Stimulated activated CD4-positive, alpha-beta T cell treated with anti-CD3 and anti-CD28 coated beads, Interleukin-12 subunit alpha, Interleukin-12 subunit beta, amount 100 ng/mL, for 24 hours (primary cell): ENCODE measurements at places on chromosomes 12 and 14.

- DNase-seq: no peak
These were observed 7.0 kb downstream of the AREL1 start for GRCh38 chr14:74705613-74706500.

DNA sequence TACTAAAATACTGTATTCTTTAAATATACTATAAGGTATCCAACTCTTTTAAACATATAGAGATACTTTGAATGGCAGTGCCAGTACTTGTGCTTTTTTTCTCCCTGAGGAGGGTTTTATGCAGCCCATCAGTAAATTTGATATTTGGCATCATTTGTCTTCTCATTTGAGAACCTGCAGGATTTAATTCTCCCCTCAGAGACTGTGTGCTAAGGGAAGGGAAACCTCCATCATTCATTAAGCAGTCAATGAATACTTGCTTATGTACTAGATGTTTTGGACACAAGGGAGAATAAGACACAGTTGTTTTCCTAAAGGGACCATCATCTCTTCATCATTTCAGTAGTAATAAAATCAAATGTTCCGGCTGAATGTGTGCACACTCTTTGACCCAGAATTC, 40.8 kb downstream of the FRS2 start:
- no peak for DNase-seq

GRCh38 chr14:82837611-82838140, 1304.0 kb upstream of the SEL1L start:
- no peak for DNase-seq

- no peak for DNase-seq
These were observed 5.4 kb upstream of the IPO8 start for GRCh38 chr12:30701056-30701455.

- DNase-seq: no peak
These were observed 166.7 kb downstream of the ALG10 start for GRCh38 chr12:34188974-34189373.

DNA sequence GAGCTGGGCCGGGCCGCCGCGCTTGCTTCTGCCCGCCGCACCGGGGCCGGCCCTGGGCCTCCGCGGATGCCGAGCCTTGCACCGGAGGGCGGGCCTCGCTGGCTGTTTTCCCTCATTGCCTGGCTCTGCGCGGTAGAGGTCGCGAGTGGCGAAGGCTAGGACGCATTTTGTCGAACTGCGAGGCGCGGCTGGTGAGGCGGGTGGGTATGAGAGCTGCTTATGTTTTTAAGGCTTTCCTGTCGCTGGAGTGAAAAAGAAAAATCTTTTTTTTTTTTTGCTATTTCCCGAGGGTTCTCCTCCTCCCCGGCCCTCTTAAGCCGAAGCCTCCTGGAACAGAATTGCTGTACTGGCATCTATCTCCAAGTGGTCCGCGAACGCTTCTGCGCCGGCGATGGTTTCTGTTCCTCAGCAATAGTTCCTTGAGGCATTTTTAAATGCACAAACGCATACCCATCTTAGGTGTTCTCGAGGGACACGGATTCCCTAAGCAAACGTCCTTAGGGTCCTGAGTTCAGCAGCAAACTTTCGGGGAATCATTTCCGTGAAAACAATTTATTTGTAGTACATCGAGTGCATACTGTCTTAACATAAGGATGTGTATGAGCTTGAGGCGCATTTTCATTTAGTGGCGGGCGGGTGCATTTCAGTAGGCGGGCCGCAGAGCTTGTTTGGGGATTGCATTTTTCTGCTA, 631 bp downstream of the RESF1 start:
- DNase-seq: peak; percentile 52

DNA sequence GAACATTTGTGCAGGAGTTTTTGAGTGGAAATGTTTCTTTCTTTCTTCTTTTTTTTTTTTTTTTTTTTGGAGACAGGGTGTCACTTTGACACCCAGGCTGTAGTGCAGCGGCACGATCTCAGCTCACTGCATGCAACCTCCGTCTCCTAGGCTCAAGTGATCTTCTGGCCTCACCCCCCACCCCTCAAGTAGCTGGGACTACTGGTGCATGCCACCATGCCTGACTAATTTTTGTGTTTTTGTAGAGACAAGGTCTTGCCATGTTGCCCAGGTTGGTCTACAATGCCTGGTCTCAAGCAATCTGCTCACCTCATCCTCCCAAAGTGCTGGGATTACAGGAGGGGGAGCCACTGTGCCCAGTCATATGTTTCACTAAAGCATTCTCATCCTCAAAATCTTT, 69.2 kb upstream of the BCAT1 start:
- DNase-seq: no peak

- DNase-seq: no peak
These were observed 57.2 kb upstream of the RIN3 start for GRCh38 chr14:92456215-92457015.

DNA sequence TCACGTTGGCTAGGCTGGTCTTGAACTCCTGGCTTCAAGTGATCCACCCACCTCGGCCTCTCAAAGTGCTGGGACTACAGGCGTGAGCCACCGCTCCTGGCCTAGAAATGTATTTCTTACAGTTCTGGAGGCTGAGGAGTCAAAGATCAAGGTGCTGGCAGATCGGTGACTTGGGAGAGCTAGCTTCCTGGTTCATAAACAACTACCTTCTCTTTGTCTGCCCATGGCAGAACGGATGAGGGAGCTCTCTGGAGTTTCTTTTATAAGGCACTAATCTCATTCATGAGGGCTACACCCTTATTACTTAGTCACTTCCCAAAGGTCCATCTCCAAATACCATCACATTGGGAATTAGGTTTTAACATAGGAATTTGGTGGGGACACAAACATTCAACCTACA, 38.9 kb downstream of the SLC17A8 start:
- DNase-seq: no peak

- DNase-seq: no peak
These were observed 54.7 kb downstream of the PLEKHG3 start for GRCh38 chr14:64758691-64759554.

- DNase-seq: no peak
These were observed 302.5 kb downstream of the ITPR2 start for GRCh38 chr12:26530461-26530860.

GRCh38 chr14:37406095-37406494, 189.0 kb downstream of the FOXA1 start:
- DNase-seq: no peak

DNA sequence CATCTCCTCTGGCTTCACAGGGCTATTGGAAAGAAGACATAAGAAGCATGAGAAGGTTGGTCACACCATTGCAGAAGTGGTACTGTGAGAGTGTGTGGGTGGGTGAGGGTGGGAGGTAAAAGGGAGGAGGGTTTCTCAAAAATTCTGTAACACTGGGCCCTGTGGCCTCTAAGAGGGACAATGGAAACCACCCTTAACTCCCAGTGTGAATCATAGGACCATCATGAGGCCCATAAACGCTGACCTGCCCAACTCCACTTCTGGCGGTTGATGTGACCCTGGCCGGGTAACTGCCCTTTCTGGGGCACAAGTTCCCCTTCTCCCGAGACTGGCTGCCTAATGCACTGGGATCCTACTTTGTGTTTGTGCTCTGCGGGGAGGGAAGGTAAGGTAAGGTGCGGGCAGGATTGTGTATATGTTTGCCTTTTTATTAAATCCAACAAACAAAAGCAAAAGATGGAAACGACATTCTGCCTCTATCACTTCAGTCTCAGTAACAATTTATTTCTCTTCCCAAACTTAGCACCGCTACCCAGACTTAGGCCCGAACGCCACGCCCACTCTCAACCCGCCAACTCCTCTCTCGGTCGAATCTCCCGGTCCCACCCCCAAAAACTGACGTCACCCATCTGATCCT, 551 bp downstream of the METTL1 start:
- DNase-seq: peak; percentile 83

DNA sequence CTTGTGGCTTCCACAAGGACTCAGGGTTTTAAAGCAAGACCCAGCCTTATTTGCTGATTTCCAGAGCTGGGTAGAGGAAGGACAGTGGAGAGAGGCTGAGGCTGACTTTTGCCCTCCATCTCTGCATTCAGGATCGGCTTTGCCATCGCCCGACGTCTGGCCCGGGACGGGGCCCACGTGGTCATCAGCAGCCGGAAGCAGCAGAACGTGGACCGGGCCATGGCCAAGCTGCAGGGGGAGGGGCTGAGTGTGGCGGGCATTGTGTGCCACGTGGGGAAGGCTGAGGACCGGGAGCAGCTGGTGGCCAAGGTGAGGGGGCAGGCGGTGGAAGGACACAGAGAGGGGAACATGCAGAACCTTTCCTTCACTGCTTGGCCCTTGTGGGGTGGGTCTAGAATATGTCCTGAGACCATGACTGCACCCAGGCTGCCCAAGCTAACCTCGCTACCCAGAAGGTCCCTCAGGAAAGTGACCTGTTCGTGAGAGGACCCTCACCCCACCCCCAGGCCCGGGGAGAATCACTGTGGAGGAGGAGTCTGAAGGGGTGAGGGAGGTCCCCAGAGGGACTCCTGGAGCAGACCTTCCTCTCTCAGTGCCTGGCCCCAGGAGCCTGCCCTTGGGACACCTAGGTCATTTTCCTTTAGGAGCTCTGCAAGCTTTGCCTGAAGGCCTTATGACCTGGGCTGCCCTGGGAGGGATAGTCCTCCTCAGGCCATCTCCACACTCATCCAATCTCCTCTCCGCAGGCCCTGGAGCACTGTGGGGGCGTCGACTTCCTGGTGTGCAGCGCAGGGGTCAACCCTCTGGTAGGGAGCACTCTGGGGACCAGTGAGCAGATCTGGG, 3.1 kb downstream of the DHRS2 start:
- no peak for DNase-seq

DNA sequence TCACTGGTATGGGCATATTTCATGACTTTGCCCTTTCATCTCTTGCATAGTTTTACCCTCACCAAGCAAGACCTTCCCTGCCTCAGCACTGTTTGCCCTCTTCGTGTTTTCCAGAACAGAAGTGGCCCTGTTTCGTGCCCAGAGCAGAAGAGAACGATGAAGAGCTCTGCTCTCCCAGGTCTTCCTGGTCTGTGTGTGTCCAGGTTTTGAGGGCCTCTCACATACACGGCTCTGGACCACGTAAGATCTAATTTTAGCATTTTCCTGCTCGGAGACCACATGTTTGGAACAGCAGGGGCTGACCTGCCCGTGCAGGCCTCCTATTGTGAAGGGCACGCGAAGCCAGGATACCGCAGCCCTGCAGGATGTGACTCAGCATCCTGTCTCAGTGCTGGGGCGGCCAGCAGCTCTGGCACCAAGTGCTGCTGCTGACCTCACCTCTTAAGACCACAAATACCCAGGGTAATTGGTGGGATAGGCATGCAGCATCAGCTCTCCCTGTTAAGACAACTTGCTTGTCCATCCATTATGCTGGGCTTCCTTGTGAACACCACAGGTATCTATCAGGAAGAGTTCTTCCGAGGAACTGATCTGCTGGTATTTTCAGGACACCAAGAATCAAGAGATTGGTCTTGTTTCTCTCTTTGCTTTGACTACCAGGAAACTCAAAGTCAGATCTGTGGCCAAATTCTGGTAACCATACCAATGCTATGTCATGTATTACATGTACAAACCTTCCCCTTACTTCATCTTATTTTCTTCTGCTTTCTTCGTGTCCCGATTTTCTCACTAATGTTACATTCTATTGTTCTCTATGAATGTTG, 19.0 kb downstream of the SSH1 start:
- DNase-seq: peak; percentile 33

DNA sequence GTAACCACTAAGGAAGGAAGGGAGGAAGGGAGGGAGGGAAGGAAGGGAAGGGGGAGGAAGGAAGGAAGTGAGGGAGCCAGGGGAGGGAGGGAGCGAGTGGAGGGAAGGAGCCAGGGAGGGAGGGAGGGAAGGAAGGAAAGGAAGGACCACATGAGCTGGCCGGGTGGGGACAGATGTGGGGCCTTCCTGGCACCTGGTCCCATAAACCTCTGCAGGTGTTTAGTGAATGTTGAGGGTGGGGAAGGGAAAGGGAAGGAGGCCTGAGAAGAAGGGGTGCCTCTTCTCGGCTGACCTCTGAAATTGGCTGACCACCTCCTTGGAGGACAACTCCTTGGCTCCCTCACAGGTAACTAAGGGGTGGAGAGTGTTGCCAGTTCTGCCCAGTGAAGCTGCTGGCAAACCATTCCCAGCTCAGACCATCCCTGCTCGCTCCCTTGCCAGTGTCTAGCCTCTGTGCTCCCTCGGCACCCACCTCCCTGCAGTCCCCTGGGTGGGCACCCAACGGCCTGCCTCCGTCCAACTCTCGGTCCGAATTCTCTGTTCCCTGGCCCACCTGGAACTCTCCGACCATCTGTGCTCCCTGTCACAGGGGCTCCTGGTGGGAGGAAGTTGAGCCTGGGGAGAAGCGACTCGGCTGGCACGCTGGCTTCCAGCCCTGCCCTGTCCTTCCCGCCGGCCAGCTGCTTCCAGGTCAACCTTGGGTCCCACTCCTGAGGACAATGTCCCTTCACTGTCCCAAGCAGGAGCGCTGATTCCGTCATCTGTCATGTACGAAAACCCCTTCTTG, 12.2 kb upstream of the PPP1R13B start:
- DNase-seq: no peak

- DNase-seq: no peak
These were observed 80.1 kb downstream of the PHETA1 start for GRCh38 chr12:111288771-111289170.

DNA sequence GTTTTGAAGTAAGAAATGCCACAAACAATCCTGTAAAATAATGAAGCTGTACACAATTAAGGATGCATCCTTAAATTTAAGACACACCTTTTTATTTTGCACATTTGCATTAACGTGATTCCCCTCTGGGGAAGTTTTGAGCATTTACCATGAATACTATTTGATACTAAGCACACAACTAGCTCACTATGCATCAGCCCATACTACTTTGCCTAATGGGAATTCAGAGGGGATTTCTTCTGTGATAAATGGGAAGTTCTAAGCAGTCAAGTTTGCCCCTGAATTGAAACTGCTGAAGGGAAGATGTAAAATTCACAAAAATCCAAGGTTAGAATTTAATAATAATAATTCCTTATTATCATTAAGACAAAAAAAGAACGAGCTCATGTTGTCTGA, 27.4 kb downstream of the SINHCAF start:
- DNase-seq: no peak

- DNase-seq: no peak
These were observed 239.0 kb downstream of the FBXL14 start for GRCh38 chr12:1355396-1355795.

- DNase-seq: no peak
These were observed 1057.8 kb downstream of the FSCB start for GRCh38 chr14:43449291-43449690.

- DNase-seq: no peak
These were observed 130.3 kb upstream of the FUT8 start for GRCh38 chr14:65281991-65282895.

GRCh38 chr12:29733060-29733459, 50.7 kb downstream of the TMTC1 start:
- DNase-seq: no peak

GRCh38 chr12:2413301-2413700, 360.5 kb downstream of the CACNA1C start:
- DNase-seq: no peak

- no peak for DNase-seq
These were observed 6.0 kb downstream of the PLEKHH1 start for GRCh38 chr14:67539116-67539515.

- no peak for DNase-seq
These were observed 178.0 kb upstream of the CAND1 start for GRCh38 chr12:67091204-67091603.

GRCh38 chr12:108542320-108542719, 18.7 kb downstream of the SART3 start:
- no peak for DNase-seq

- DNase-seq: no peak
These were observed 190.2 kb upstream of the SLC38A2 start for GRCh38 chr12:46562625-46563225.

GRCh38 chr14:104657563-104658324, 31.7 kb upstream of the INF2 start:
- DNase-seq: no peak

- no peak for DNase-seq
These were observed 1.3 kb upstream of the NGB start for GRCh38 chr14:77272261-77272660.
